Prostate gland (tissue), 2 donors: ENCODE measurements at places on chromosomes 1 and 21. TPM values are rescaled to one million over a fixed set of nuclear protein-coding genes. Genes with fewer than 3 reads are reported as not detected.

- peak within 1 kb of the TSS; percentile 95 for H3K27ac ChIP-seq
- H3K4me3 ChIP-seq: peak within 1 kb of the TSS; percentile 76
- peak; percentile 19 for DNase-seq
- no peaks in the 10 kb centered on the region for H3K27me3 ChIP-seq
- peaks cover 21% of the 10 kb centered on the region for H3K4me1 ChIP-seq
- no peaks in the 10 kb centered on the region for H3K36me3 ChIP-seq
These were observed at the start of gene MLLT11 for GRCh38 chr1:151060007-151060656. TSS of gene MLLT11 (plus strand) at chr1:151060397. CDS start at chr1:151067225, 6,828 bp downstream.

DNA sequence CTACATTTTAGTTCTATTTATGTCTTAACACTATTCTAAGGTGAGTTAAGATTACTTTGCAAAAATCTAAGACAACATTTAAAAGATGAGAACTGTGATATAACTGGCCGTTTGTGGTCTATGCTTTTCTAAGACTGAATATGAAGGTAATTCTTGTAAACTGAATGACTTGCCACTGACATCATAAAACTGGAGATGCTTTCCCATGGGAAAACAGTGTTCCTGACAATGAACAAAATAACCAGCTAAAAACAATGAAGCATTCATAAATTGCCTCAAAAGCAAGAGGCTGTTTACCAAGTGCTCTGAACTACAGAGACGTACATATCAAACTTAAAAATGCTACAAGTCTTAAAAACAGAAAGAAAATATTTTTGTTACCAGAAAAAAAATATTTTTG, 54.7 kb downstream of the APP start:
- no peaks in the 10 kb centered on the region for H3K36me3 ChIP-seq
- H3K27ac ChIP-seq: peak overlapping the region; percentile 28
- no peak overlapping the region for H3K4me3 ChIP-seq
- peaks cover 5% of the 10 kb centered on the region for H3K4me1 ChIP-seq

DNA sequence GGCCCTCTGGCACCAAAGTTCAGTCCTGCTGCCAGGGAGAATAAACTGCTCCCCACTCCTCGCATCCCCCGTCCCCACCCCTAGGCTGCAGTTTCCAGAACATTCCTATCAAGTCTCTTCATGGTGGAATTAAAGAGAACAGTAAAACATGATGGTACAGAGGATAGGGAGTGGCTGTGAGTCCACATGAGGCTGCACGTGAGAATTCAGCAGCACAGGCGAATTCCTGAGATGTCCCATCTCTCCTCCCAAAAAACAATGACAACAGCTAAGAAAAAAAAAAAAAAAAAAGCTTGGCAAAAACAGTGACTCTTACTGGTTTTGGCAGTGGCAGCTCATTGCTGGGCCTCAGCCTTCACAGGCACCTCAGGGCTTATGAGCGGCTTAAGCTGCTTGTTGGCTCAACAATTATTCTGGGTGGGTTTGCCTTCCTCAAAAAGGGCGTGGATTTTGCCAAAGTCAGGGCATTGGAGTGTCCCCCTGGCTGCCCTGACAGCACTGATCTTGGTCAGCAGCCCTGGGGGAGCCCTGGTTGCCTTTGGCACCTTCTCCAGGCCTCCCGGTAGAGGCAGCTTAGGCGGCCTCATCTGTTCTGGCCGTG, 5.7 kb upstream of the IFFO2 start:
- no peaks in the 10 kb centered on the region for H3K36me3 ChIP-seq
- H3K27ac ChIP-seq: peak overlapping the region; percentile 85
- peak; percentile 85 for DNase-seq
- no peak overlapping the region for H3K4me3 ChIP-seq

GRCh38 chr1:49052102-49052501, 275.4 kb upstream of the BEND5 start:
- H3K27me3 ChIP-seq: no peaks in the 10 kb centered on the region
- no peak overlapping the region for H3K4me3 ChIP-seq
- no peaks in the 10 kb centered on the region for H3K4me1 ChIP-seq
- no peak for DNase-seq
- no peaks in the 10 kb centered on the region for H3K36me3 ChIP-seq
- no peak overlapping the region for H3K27ac ChIP-seq

DNA sequence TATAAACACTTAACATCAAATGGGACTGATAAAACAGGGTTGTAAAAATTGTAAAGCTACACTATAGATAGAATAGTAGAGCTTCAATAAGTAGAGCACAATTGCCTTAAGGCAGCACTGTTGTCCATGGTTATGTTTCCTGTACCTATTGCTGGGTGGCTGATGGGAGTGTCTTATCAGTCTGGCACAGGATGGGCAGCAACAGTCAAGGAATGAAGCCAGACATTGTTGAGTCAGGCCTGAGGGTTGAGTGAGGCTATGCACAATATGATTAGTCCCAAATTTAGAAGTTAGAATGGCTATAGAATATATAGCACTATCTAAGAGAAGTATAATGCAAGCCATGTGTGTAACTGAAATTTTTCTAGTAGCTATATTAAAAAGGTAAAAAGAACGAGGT, 25.0 kb upstream of the CD1D start:
- H3K4me3 ChIP-seq: no peak overlapping the region
- H3K27me3 ChIP-seq: no peaks in the 10 kb centered on the region
- no peaks in the 10 kb centered on the region for H3K36me3 ChIP-seq

DNA sequence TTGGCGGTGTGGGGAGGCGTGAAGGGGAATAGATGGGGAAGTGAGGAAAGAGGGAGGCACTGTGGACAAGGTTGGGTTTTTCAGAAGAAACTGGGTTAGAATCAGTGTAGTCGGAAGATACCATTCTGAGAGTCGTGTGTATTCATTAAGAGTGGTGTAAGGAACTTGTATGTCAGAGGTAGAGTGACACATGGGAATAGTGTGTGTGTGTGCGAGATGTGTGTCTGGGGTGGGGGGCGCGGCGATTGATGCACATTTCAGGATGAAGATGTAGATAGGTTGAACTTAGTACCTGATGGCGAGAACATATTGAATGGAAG, 878 bp downstream of the SMG7 start:
- DNase-seq: no peak
- peaks cover 10% of the 10 kb centered on the region for H3K4me1 ChIP-seq
- H3K27me3 ChIP-seq: no peaks in the 10 kb centered on the region
- H3K36me3 ChIP-seq: no peaks in the 10 kb centered on the region
- no peak overlapping the region for H3K27ac ChIP-seq

OR2L2 gene
- 0.17 TPM for total RNA-seq
